RWPE1 (cell line): ENCODE measurements at places on chromosomes 13 and 19.
A peak's percentile ranks its signal among the peaks of the same experiment; 100 is the strongest.

DNA sequence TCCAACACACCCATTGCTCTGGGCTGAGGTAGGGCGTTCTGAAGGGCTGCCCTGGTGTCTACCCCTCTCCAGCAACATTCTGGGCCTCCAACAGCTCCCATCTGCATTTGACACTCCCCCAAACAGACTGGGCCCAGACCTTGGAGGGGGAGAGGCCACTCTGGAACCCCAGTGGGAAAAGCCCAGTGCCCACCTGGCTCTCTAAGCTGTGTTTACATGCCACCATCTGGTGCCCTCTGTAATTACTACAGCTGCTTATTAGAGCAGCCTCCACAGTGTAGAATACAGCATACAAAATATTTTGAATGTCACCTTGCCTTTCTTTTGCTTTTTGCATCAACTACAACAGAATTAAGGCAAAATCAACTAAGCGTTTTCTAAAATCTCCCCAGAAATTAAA lies 35.8 kb upstream of the TM9SF2 start:
- DNase-seq: no peak

DNA sequence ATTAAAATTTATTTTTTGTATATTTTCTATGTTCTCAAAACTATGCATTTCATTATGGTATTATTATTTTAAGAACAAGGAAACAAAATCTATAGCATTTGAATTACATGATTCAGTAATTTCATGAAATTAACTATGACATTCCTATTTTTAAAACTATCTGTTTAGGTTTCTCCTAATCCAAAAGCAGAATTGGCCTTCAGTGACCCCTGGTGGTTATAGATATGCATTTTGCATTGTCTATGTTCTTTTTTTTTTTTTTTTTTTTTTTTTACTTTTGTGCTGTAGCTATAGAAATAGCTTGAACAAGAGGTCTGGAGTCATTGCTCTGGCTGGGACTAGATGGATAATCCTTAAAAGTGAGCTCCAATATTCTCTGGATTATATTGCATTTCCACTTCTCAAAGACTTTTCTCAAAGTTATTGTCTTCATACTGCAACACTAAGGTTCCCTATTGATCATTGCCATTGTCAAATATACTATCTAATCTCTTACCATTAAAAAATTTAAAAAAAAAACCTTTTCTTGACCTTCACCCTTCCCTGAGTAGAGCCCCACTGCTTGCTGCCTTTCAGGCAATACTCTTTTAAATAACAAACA lies 15.9 kb upstream of the DNAJC3 start:
- DNase-seq: peak; percentile 45

DNA sequence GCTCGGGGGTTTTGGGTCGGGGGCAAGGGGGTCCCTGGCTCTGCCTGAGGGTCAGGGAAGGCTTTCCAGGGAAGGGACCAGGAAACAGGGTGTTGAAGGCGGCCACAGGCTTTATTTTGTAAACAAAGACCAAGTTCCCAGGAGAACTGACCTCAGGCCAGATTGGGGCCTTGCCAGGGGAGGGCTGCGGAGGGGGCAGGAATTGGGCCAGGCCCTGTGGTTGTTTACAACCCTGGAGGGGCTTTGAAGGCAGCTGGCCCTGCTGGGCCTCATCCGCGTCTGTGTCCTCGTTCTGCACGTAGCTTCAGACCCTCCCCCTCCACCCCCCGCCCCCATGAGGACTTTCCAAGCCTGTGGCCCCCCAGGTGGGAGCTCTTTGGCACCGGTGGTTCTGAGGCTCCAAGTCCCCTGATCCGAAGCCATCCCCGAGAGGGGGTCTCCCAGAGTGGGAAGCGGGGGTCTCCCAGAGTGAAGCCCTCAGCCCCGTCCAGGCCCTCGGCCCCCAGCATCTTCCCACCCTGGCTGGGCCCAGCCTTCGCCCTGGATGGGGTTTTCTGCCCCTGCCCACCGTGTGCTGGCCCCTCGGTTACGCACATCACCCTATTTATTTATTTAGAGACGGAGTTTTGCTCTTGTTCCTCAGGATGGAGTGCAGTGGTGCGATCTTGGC lies 13.5 kb upstream of the BSG start:
- DNase-seq: no peak

- DNase-seq: no peak
Measured at GRCh38 chr19:40236366-40236765, 9.9 kb upstream of the CCNP start.

- no peak for DNase-seq
Measured at GRCh38 chr19:10521461-10522171, 4.4 kb upstream of the S1PR5 start.

DNA sequence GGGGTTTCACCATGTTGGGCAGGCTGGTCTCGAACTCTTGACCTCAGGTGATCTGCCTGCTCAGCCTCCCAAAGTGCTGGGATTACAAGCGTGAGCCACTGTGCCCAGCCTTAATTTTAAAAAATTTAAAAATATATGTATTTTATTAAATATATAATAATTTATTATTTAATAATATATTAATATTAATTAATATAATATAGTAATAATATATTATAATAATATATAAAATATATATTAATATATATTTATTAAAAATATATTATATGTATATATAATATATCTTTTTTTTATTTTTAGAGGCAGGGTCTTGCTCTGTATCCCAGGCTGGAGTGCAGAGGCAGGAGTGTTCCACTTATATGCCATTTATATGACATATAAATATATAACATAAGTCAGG lies 52.9 kb upstream of the ADGRE1 start:
- DNase-seq: no peak
